ENCODE measurements at places on chromosomes 4 and X.

- no peak for DNase-seq
These were observed 467.0 kb downstream of the PCDH18 start for GRCh38 chr4:137065311-137065710.

- no peak for DNase-seq
These were observed 1982.5 kb downstream of the ARAP2 start for GRCh38 chr4:34261799-34262314.

DNA sequence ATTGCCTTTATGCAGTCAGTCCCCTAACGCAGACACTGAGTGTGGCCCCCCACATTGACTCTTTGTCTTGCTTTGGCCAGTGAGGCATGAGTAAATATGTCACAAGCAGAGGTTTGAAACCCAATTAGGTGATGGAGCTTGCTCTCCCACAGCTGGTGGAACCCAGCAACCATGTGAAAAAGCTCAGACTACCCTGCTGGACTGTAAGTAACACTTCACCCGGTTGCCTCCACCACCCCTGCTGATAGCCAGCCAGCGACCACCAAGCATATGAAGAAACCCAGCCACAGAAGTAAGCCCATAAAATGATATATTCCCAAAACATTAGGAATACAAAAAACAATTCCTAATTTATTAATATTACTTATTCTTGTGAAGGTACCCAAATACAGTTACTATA lies 21.6 kb upstream of the PDCL2 start:
- no peak for DNase-seq

DNA sequence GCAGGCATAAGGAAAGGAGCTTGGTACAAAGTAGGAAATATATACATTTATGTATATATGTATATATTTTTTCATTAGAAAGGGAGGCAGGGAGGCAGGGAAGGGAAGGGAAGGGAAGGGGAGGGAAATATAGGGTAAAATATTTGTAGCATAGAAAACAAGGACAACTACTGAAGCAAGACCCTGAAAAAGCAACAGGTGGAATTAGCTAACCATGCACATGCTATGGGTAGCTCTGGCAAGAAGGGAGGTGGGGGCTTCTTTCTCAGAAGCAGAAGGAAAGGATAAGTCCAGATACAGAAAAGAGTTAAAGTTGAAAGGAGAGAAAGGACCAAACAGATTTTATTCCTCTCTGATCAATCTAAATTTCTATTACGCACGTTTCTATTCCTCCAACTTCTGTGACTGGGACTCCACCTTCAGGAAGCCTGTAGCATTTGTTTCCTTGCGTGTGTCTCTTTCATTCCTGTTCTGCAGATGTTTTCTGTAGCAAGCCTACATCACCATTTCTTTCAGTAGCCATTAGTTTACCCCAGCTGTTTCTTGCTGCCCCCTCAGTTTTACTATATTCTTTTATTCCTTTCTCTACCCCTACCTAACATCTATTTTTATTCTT lies 82.9 kb downstream of the OR13H1 start:
- DNase-seq, result no peak

DNA sequence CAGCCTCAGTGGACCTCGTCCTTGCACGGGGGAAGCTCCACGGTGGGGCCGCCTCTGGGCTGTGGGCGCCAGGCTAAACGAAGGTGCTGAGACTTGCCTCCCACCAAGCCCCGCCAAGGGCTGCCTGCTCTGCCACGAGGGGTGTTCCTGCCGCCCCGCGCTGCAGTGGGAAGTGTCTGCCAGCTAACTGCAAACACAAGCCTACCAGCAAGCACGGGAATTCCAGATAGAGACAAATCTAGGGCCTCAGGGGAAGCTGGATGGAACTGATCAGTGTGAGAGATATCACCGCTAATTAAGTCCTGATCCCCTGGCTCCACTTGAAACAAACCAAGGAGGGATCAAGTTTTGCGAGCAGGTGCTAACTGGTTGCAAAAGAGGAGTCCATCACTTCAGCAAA lies 181.6 kb upstream of the LEF1 start:
- DNase-seq, result no peak

GRCh38 chr4:162732876-162733275 lies 433.8 kb downstream of the NAF1 start:
- no peak for DNase-seq

DNA sequence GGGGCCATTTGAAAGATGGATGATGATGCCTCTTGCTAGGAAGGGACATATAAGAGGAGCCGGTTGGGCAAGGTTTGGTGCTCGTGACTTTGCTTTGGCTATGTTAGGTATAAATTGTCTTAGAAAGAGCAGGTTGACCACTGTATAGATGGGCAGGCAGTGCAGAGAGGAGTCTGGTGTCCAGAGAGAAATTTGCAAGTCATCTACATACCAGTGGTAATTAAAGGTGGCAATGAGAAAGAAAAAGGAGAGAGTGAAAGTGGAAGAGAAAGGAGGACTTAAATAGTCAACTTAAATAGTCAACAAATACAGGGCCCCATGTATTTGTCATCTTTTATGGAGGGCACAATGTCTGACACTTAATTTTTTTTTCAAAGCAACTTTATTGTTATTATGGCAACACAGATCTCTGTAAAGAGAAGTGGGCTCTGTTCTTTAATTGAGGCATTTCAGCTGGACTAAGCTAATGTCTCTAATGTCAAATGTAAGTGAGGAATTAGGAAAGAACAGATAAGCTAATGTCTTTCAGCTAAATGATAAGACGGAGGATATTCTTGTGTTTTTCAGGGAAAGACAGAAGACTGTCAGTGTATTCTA lies 75.4 kb upstream of the ANXA3 start:
- no peak for DNase-seq

DNA sequence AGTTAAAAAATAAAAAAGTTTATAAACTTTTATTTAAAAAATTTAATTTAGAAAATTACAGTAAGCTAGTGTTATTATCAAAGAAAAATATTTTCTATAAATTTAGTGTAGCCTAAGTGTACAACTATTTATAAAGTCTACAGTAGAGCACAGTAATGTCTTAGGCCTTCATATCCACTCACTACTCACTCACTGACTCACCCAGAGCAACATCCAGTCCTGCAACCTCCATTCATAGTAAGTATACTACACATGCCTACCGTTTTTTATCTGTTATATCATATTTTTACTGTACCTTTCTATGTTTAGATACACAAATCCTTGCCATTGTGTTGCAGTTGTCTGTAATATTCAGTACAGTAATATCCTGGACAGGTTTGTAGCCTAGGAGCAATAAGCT lies 129.0 kb upstream of the FAM47B start:
- DNase-seq, result no peak

DNA sequence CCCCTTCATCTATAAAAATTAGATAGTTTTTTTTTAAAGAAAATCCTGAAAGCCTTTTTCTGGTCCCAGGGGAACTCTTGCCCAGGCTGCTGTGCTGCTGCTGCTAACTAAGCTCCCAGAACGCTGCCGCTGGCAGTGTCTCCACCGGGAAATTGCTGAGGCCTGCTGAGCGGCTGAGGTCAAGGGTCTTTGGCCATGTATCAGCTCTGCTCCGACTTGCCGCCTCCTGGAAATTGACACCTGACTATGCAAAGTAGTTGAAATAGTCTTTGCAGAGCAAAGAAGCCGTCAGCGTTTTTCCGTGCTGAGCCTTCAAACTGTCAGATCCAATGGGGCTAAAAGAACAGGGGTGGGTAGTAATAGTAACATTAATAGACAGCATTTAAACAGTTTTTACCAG lies 839 bp downstream of the QDPR start:
- DNase-seq, result no peak

- DNase-seq, result no peak
These were observed 352.8 kb downstream of the MAPK10 start for GRCh38 chr4:86007042-86007441.

DNA sequence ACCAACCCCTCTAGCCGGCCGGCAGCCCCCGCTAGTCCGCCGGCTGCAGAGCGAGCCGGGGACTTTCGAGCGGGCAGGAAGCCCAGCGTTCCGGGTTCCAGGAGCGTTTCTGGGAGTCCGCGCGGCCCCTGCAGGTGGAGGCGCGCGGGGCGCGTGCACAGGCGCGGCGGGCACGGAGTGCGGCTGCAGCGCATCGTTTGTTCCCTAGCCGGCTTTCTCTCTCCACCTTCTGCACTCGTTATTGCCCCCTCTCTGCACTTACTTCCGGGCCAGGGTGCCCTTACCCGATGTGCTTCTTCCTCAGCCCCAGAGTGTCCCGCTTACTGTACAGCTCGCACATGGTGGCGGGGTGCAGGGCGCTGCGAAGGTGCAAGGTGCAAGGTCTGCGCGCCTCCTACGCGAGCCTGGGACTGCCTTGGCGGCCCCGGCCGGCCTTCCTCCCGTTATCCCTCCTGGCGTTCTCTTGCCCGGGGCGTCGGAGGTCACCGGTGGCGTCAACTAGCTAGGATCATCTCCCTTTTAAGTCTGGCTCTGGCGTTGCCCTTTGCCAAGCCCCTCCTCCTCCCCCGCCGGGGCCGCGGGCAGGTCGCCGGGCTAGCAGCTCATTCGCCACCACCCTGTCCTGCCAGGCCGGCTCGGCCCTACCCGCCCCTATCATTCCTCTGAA lies at the start of gene ETNPPL:
Gene ETNPPL, minus strand, starts transcription at position 495 of the 667 bp plus-strand sequence. Its CDS starts 155 bp downstream, at position 340.
- DNase-seq, result no peak

GRCh38 chrX:17501746-17502145 lies 126.7 kb downstream of the NHS start:
- no peak for DNase-seq

- no peak for DNase-seq
These were observed 24.2 kb downstream of the AMMECR1 start for GRCh38 chrX:110293658-110294057.

DNA sequence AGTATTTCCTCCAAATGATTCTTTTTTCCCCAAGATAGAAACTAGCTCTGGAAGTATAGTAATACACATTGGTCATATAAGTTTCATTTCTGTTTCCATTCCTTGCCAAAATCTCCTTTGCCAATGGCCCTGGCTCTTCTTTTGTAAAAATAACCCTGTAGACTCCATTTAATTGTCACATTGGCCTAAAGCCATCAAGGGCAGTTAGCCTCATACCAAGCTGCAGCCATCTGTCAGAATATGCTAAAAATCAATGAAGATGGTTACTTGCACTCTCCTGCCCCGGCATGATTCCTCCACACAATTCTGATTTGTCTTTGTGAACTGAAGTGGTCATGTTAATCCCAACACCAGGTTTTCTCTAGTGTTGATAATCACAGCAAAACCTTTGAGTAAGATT lies 380.5 kb downstream of the SH2D1A start:
- DNase-seq, result no peak

DNA sequence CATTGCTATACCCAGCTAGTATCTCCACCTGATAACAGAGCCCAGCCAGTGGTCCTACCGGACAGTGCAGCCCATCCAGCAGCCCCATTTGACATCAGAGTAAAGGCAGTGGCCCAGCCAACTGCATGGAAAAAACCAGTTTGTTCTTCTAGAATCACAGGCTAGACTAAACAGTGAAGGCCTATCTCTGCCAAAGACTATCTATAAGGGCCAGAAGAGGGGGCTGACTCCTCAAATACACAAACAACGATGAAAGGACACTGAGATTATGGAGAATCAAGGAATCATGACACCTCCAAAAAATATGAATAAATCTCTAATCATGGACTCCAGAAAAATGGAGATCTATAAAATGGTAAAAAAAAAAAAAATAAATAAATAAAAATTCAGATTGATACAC lies 546.4 kb upstream of the HTR2C start:
- DNase-seq, result no peak

- no peak for DNase-seq
These were observed 10.8 kb downstream of the CLCN4 start for GRCh38 chrX:10167573-10167972.

- DNase-seq, result peak; percentile 55
These were observed 5.4 kb upstream of the GTPBP6 start for GRCh38 chrX:323721-324628.

DNA sequence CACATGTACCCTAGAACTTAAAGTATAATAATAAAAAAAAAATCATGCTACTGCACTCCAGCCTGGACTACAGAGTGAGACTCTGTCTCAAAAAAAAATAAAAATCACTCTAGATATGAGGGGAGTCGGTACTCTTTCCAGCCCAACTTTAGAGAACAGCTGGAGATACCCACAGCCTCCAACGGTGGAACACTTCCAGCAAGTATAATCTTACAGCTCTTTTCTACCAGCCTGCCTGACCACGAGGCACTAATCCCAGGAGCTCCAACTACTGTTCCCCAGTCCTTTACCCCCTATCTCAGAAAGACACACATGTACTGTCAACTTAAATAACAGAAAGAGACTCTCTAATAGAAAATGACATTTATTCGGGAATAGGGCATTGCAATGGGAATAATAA lies 46.8 kb downstream of the STEEP1 start:
- no peak for DNase-seq

DNA sequence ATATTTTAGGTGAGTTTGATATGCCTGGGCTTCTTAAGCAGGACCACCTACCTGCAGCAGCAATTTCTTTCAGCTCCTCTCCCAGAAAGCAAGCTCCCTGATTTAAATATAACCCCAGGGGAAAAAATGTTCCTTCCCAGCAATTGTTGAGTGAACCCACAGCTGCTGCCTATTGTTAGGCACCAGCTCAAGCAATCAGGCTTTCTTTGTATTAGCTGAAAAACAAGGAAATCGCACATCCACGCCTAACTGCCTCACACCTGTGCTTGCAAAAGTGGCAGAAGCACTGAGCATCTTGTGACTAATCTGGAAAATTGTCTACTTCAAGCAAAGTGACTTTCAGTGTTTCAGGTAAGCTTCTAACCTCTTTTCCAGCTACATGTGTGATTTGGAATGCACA lies 432.2 kb downstream of the SMARCA1 start:
- DNase-seq, result no peak

DNA sequence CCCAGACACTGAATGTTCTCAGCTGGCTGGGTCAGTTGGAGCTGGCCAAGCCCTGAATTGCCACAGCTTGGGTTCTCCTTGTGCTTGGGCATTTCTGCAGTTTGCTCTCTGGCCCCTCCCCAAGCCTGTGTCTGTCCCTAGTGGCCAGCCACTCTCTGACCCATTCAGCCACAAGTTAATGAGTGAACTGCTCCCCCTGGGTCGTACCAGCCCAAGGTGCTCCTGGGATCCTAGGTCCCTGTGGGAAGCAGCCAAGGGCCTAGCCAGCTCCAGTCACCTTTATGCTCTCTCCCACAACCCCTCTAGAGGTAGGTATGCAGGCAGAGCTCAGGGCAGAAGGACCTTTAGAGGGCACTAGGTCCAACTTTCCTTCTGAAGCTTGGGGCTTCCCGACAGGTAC lies 51.5 kb downstream of the STARD8 start:
- DNase-seq, result no peak

GRCh38 chr4:164095313-164096110 lies 601.0 kb downstream of the TMA16 start:
- DNase-seq, result no peak

- no peak for DNase-seq
These were observed 491.0 kb downstream of the NAF1 start for GRCh38 chr4:162675661-162676060.

DNA sequence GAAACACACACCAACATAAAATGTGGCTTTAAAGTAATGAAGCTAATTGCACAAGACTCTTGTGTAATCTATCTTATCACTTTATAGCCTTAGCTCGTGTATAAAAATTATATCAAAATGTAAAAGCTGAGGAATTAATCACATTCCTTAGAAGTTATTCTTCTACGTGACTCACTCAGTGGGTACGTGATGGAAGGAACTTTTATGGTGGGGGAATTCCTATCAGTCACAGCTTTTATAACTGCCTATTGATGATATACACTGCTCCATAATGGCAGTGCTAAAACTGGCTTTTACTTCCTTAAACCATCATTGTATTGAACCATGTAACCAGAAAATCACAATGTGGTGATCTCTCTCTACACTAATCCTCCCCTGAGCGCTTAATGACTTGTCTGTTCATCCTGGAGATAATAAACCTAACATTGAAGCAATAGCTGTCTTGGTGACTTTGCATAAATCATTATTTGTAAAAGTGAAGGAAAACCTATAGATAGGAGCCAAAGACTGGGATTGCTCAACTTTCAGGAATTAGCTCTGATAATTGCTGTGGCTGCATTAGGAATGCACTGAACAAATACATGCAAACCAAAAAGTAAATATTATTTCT lies 276.7 kb downstream of the GBA3 start:
- no peak for DNase-seq
